SIG-M5 (cell line): ENCODE measurements at places on chromosomes 6 and 20.

GRCh38 chr20:24389686-24390085 lies 79.7 kb upstream of the SYNDIG1 start:
- DNase-seq = no peak

GRCh38 chr6:138004430-138005287 lies 102.6 kb downstream of the PERP start:
- DNase-seq = no peak

- DNase-seq = no peak
Observed at GRCh38 chr6:11278207-11278559, 45.7 kb upstream of the NEDD9 start.

GRCh38 chr20:33609504-33609903 lies 52.6 kb upstream of the C20orf144 start:
- no peak for DNase-seq

- DNase-seq = no peak
Observed at GRCh38 chr6:83072726-83073125, 5.3 kb downstream of the DOP1A start.

DNA sequence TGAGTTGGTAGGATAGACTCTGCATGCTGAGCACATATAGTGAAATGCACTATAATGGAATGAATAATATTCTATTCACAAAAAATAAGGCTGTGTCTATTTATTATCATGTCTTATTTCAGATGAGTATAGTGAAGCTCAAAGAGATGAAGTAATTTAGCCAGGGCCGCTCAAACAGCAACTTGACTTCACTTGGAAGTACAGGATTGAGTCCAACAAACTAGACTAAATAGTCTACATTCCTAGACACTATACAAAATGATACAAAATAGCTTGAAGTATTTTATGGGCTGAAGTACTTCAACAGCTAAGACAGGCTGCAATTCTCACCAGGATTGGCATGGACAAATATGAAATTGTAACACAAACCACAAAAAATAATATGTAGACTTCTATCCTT lies 144.5 kb upstream of the DST start:
- DNase-seq = no peak
